ENCODE measurements at places on chromosomes 6 and 20.
A peak's percentile ranks its signal among the peaks of the same experiment; 100 is the strongest.

GRCh38 chr20:63066506-63067265 is 59.9 kb upstream of the BHLHE23 start:
- no peak for DNase-seq

- DNase-seq = no peak
These were observed 172.7 kb upstream of the TENT5A start for GRCh38 chr6:81925201-81925600.

- DNase-seq = no peak
These were observed 9.0 kb upstream of the HDAC2 start for GRCh38 chr6:113979937-113980336.

DNA sequence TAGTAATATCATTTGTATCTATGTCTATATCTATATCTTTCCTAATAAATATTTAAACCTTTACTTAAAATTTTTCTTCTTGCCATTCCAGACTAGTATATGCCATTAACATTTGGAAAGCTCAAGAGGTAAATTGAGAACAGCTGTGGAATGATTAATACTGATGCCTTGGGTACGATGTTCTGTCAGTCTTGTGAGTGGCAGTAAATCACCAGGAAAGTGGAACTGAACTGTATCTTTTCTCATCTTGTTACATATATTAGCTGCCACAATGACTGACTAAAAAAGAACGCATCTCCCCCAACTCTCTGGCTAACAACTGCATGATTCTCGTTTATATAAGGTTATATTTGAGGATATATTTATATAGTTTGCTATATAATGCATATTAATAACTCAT is 137.0 kb upstream of the ASCC3 start:
- DNase-seq = peak; percentile 4

DNA sequence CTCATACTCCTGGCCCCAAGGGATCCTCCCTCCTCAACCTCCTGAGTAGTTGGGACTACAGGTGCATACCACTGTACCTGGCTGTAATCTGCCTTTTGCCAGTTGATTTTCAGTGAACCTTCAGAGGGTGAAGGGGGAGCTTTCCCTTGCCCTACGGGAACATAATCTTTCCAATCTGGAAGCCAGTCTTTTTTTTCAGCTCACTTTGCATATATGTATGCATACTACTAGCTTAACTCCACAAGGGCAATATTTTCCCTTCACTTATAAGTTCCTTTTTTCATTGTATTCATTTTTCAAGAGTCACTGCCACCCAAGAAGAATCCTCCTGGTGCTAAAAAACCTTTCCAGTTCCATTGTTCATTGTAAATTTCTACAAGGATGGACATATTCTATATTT is 53.4 kb upstream of the GCM1 start:
- DNase-seq = no peak

Data from NCI-H69 (cell line).